Right forelimb (tissue), 1 donor: ENCODE measurements at places on chromosomes 7 and 10.

DNA sequence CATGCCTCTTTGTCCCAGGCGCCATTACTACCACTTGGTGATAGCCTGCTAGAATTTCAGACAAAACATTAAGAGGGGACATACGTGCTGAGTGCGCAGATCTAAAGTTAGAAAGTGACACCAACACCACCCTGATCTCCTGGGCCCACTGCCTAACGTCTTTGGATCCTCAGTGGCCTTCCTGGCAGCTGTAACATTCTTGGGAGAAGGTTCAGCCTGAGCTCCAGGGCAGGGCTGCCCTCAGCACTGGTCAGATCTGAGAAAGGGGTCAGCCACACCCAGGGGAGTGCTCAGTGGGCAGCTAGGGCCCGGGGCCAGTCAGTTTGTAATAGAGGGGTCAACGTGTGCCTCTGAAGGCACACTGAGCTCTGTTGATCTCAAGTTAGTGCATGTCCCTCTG, 48.4 kb downstream of the ZCCHC24 start:
- DNase-seq: no peak

DNA sequence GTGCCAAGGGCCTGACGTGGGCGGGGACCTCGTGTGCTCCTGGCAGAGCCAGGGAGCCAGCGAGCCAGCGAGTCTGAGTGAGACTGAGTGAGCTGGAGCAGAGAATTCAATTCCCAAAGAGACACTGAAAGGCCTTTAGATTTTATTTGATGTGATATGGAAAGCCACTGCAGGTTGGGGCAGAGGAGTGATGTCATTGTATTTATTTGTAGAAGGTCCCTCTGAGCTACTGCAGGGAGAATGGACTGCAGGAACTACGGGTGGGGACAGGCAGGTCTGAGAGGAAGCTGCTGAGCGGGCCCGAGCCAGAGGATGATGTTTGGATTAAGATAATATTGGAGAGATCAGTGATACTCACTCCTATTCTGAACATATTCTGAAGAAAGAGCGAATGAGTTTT, 445.8 kb upstream of the ANKRD30A start:
- no peak for DNase-seq

DNA sequence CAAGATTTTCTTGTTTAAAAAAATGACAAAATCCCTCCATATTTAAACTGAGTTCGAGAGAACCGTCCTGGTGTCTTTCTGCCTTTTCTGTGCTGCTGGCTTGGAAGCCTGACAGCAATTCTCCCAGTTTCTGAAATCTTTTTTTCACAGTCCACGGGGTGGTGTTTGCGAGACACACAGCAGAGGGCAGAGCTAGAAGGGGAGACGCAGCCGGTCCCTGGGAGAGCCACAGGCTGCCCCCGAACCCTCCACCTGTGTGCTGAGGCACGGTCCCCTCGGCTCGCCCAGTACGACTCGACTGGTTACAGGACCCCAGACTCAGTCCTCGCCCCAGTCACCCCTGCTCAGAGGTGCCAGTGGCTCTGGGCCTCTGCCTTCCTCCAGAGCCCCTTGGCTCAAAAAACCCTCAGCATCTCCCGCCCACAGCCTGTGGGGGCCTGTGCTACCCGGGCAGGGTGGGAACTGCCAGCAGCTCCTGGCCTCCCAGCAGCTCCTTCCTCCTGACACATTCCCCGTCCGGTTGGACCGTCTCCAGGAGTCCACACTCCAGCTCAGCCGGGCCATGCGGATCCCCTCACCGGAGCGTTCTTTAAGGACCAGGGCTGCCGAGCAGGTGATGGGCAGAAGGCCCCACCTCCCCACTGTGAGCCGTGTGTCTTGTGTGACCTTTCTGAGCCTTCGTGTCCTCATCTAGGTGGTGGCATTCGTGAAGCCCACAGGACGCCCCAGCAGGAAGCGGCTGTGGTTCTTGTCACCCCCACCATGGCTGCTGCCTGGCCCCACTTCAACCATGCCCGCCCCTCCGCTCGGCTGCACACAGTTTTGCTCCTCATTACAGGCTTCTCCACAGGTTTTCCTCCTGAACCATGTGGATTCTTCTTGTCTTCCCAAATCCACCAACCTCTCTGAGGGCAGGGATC, 52.3 kb upstream of the EN2 start:
- DNase-seq: no peak

DNA sequence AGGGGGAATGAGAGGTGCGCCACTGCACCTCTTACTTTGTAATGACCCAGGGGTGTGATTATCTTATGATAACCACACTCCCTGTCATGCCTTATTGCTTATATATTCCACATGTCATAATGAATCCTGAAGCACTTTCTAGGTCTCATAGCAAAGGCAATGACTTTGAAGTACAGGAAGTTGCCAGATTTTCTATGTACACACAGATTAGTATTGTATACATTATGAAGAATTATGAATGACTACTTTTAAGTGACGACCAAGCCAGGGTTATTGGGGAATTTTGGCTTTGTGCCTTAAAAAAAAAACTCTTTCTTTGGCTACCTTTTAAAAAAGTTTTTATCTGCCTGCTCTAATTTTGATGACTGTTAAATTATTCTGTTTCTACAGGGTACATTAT, 269.6 kb downstream of the MDFIC start:
- DNase-seq: no peak

DNA sequence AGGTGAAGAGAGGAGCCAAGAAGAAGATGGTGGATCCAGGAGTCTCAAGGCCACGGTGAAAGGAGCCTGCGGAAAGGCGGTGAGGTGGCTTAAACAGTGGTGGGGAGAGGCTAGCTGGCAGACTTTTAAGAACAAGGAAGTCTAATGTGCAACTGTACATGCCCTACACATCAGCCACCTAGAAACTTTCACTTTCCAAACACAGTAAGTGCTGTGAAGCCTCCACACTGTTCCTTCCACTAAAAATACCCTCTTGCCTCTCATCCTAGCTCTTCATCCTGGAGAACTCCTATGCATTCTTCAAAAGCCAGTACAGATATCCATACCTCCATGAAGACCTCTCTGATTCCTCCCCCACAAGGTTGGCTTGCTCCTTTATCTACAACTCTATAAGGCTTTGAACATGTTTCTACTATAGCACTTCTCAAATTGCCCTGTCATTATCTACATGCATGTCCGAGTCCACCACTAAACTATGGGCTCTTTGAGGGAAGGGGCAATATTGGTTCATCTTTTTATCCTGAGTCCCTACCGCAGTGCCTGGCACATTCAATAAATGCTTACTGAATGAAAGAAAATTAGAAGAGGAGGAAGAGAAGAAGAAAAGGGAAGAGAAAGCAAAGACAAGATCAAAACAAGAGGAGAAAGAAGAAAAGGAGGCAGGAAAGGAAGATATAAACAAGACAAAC, 54.2 kb downstream of the DNAJC12 start:
- no peak for DNase-seq

- peak; percentile 84 for DNase-seq
Observed at GRCh38 chr7:150988230-150989226, 2.3 kb upstream of the NOS3 start.
